ENCODE measurements at places on chromosomes 11 and 22.

- DNase-seq: no peak
Observed at GRCh38 chr11:1761110-1761856, 2.4 kb downstream of the CTSD start.

DNA sequence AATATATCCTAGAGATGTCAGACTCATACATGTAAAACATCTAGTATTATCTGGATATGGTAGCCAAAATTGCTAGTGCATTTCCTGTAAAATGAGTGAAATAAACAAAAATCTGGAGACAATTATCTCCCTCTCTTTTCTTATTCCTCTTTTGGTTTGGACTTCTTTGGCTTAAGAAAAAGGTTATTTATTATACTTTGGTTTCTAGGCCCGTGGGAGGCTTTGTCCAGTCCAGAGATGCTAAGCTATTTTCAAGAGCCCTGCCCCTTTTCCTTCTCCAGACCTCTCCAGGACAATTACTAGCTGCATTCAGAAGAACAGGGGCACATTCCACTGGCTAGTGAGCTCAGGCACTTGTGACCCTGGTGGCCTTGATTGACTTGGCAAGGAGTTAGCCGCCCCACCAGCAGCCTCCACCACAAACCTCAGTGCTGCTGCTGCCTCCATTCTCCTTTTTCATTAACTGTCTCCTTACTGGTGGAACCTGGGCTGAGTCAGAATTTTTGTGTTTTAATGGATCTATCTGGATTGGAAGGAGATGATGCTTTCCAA is 747.3 kb upstream of the TENM4 start:
- no peak for DNase-seq

GRCh38 chr11:130633466-130633865 is 185.0 kb downstream of the ADAMTS15 start:
- DNase-seq: peak; percentile 60

GRCh38 chr11:47617417-47617809 is 23.2 kb upstream of the C1QTNF4 start:
- no peak for DNase-seq

- DNase-seq: peak; percentile 50
Observed at GRCh38 chr11:75140269-75141138, 10.4 kb upstream of the SLCO2B1 start.

- no peak for DNase-seq
Observed at GRCh38 chr22:45905924-45906865, 70.8 kb downstream of the WNT7B start.

- no peak for DNase-seq
Observed at GRCh38 chr11:126035718-126036117, 26.9 kb downstream of the CDON start.

DNA sequence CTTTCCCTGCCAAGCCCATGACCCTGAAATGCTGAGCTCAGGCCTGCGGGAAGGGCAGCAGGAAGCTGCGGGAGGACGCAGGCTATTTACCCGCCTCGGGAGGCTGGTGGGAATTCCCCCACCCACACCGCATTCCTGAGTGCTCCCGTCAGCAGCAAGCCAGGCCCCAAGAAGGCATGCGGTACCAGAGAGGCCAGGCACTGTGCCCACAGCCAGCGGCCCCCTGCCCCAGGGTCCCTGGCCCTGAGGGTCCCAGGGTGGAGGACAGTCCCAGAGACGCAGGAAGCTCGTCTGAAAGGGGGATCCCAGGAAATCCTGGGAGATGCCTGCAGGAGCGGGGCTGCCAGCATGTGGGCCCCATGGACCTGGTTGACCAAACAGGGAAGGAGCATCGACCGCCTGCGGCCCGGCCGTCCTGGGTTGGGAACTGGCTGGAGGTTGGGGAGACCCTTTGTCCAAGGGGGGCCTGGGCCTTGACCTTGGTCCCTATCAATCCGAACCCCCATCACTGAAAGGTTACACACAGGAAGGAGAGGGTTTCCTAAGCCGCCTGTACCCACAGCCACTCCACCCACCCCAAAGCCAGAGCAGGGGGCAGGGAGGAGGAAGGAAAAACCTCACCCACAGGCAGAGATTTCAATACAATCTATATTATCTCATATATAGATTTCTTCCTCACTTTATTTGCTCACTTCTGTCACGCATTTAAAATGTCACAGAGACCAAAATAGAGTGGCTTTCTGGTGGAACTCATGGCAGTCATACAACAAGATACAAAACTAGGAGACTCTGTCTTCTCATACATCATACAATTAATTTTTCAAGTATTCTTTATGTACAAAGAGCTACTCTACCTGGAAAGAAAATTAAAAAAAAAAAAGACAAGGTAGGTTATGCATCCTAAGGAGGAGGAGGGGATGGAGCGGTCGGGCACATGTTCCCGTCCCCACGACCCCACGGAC is 17.1 kb downstream of the MAFF start:
- peak; percentile 96 for DNase-seq

GRCh38 chr11:33507967-33508366 is 192.7 kb downstream of the C11orf91 start:
- DNase-seq: peak; percentile 62

DNA sequence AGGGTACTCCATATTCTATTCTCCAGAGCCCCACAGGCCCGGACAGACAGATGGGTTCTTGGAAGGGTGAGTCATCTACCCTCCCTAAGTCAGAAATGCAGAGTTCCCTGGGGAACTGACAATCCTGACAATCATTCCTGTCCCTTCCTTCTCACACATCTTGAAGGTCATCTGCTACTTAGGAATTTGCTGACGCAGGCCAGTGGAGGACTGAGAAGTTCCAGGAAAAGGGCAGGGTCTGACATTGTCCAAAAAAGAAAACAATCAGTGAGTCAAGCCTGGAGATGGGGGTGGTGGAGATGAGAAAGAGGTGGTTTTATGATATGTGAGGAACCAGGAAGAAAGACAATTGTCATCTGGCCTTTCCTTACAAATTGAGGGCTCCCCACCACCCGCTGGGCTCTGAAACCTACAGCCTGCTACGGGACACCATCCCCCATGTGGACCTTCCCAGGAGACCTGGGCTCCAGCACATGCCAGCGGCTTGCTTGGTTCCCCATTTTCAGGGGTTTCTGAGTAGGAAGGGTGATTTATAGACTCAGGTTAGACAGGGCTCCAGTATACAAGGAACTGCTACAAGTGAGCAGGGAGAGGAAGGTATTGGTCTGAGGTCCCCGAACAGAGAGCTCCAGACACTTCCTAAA is 12.9 kb downstream of the CD59 start:
- peak; percentile 86 for DNase-seq

GRCh38 chr22:50184004-50184901 is 1.5 kb upstream of the TRABD start:
- DNase-seq: peak; percentile 30

DNA sequence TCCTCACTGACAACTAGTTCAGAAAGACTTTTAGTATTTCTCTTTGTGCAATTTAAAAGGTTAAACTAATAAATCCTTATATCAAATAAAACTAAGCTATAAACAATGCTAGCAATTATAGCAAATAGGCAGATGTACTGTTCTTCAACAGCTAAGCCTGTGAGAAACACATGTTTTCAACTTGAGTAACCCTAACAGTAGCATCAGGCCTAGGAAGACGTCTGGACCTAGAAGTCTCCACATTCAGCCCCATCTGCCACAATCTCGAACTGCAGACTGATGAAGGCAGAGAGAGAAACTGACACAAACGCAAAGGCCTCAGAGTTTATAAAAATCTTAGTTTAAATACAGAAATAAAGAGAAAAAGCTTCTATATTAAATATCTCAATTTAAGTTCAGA is 2.5 kb downstream of the ST13 start:
- peak; percentile 5 for DNase-seq

DNA sequence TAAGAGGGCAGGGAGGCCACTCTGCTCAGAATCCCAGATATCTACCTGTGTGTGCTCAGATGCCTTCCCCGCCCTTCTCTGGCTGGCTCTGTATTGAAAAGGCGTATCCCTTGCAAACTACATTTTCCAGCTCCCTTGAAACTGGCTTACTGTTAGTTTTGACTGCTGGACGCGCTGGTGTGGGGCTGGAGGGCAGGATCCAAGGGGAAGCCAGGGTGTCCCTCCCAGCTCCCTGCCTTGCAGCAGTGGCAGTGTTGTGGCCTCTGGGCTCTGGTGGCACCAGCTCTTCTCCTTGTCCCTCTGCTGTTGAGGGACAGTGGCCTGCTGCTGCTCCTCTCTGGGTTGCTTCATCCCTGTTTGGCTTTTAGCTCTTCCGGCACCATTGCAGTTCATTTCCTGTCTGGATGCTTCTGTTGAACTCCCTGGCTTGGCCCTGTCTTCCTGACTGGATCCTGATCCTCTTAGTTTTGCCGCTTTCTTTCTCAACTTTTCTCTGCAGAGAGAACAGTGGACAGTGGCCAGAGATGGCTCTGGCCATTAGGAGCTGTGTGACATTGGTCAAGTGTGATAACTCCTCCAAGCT is 107.1 kb upstream of the PARVA start:
- no peak for DNase-seq

- DNase-seq: peak; percentile 85
Observed at GRCh38 chr11:86047275-86047991, 21.5 kb downstream of the PICALM start.

DNA sequence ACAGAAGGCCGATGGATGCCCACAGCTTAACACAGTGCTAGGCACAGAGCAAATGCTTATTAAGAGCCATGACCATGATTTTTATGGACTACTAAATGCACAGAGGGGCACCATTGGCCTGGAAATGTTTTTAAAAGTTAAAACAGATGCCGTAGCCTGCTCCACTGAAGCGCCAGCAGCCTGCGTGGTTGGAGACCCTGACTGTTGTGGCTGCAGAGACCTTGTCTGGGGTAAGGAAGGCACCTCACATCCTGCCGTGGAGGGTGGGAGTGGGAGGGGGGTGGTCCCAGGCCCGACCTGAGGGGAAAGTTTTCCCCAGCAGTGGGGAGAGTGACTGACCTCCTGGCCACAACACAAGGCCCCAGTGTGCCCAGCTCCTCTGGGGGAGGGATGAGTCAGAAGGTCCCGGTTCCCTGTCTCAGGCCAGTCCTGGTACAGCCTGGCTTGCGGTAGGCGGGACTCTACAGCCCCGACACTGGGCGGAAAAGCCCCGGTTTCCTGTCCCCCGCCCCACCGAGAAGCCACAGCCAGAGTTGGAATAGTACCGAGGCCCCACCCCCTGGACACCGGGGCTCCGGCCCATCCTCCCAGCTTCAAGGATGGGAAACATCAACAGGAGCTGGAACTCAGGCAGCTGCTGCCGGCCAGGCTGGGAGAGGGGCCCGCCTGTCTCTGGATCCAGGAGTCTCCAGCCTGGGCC is 7.0 kb downstream of the CHST1 start:
- no peak for DNase-seq

DNA sequence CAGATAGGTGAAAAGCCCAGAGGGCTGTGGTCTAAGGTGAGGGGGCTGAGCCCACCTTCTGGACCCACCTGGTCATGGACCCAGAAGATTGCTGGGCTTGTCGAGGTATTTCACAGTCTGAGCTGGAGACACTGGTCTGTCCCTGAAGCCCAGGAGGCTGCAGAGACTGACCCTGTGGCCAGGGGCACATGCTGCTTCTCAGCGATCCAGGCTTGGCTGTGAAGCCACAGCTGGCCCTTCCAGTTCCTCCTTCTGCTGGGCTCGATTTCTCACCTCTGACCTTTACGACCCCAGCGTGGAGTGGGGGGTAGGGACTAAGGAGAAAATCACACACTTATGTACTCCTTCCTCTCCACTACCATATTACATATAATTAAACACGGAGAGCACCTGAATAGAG is 88.5 kb downstream of the NECTIN1 start:
- DNase-seq: no peak

DNA sequence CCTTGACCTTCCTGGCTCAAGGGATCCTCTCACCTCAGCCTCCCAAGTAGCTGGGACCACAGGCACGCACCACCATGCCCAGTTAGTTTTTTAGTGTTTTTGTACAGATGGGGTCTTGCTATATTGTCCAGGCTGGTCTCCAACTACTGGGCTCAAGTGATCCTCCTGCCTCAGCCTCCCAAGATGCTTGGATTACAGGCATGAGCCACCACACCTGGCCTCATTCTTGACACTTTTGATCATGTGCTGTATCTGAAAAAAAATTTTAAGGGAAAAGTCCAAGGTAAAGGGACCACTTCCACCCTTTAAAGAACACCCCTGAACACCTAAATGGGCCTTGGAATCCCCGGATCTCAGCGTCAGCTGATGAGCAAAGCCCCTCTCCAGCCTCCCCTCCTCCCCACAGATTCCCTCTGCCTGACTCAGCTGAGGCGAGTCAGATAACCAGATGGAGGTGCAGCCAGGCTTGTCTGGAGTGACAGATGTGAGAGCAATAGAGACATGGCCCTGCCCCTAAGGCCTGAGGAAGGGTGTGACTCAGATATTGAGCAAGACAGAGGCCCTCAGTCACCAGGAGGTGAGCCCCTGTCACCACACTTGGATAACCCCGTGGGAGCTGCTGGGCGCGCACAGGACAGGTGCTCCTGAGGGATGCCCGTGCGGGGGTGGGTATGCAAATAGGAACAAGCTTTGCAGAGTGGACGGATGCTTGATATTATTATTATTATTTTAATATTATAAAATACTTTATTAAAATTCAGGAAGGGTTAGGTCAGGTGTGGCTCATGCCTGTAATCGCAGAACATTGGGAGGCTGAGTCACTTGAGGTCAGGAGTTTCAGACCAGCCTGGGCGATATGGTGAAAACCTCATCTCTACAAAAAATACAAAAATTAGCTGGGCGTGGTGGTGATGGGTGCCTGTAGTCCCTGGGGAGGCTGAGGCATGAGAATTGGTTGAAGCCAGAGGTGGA is 5.0 kb upstream of the CCDC88B start:
- peak; percentile 99 for DNase-seq

GRCh38 chr11:6637871-6638270 is 17.7 kb downstream of the DCHS1 start:
- no peak for DNase-seq

- DNase-seq: no peak
Observed at GRCh38 chr11:61574611-61575010, 6.3 kb downstream of the SYT7 start.

DNA sequence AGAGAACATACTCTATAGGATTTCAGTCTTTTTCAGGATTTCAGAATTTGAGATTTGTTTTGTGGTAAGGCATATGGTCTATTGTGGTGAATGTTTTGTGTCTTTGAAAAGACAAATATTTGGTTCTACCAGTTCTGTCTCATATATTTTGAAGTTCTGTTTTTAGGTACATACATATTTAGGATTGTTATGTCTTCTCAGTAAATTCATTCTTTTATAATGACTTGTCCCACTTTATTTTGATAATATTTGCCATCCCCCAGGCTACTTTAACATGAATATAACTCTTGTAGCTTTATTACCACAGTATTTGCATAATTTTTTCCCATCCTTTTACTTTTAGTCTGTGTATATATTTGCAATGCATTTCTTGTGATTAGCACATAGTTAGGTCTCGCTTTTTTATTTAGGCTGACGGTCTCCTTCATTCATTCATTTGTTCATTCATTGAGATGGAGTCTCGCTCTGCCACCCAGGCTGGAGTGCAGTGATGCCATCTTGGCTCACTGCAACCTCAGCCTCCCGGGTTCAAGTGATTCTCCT is 32.1 kb downstream of the MTMR3 start:
- no peak for DNase-seq

- DNase-seq: no peak
Observed at GRCh38 chr22:29116397-29117123, 43.7 kb downstream of the KREMEN1 start.

DNA sequence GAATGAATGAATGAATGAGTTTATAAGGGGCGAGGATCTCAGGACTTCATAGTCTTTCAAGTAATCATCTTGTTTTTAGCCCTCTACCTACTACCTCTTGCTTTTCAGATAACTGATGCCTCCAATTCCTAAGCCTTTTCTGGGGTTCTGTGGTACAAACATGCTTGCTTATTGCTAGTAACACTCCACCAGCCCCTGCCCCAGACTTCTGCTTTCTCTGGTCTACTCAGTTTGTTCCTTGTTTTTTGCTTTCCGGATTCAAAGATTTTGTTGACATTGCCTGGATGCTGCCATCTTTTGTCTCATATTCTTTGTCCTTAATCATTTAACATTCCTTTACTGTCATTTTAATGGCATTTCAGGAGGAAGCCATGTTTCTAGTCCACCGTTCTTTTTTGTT is 8.9 kb upstream of the TMEM9B start:
- no peak for DNase-seq
